ENCODE measurements at places on chromosomes 7 and 10. TPM values are rescaled to one million over a fixed set of nuclear protein-coding genes. Genes with fewer than 3 reads are reported as not detected.

GRCh38 chr10:101367569-101368453 is 13.8 kb downstream of the BTRC start:
- peak; percentile 72 for DNase-seq

The HELLS gene
- total RNA-seq: 65.4 TPM

DNA sequence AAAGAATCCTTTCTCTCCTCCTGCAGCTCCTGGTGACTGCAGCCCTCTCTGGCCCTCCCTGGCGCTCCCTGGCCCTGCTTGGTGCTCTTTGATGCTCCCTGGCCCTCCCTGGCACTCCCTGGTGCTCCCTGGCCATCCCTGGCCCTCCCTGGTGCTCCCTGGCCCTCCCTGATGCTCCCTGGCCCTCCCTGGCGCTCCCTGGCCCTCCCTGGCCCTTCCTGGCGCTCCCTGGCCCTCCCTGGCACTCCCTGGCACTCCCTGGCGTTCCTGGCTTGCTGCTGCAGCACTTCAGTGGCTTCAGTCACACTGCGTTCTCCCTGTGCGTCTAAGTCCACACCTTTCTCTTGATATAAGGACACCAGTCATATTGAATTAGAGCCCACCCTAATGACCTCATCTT is 15.2 kb upstream of the FGFR2 start:
- DNase-seq: no peak

GRCh38 chr7:32890010-32890792 is 1.4 kb downstream of the KBTBD2 start:
- DNase-seq: peak; percentile 67

GRCh38 chr7:12094365-12094921 is 116.7 kb upstream of the TMEM106B start:
- no peak for DNase-seq

DNA sequence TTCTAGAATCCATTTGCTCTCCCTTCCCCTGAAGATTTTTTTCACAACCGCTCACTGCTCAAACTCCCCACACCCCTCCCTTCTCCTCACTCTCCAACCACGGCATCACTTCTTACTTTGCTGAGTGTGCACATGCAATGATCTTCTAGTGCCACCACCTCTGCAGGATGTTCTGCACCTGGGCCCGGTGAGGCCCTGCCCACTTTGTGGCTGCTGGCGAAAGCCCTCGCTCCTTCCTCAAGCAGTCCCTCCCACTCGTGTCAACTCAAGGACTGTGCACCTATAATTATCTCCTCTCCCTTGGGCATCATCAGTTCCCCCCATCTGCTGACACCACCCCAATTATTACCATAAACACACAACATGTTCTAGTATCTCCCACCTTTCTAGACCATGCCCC is 91.0 kb upstream of the LANCL2 start:
- DNase-seq: no peak

The CARD11 gene
- 4.5 TPM for total RNA-seq

Measured in Daoy (cell line).